Germinal center (tissue), 1 donor: ENCODE measurements at places on chromosomes 7 and 10.

- DNase-seq, result no peak
Observed at GRCh38 chr10:14385596-14386593, 55.2 kb upstream of the FRMD4A start.

DNA sequence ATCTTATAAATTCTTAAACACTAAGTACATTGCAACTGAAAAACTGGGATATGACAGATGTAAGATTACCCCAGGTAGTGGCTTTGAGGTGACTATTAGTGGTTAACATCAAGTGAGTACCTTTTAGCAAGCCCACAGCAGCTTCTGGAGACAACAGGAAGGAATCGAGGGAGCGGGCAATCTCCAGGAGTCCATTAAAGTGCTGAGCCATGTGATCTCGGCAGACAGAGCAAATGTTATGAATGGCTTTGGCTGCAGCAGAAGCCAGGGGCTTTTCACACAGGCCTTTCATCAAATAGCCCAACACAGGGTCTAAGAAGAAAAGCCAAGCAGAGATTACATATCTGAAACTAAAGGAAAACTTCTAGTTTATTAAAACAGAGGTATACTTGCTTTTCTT is 48.9 kb downstream of the IRF5 start:
- DNase-seq, result no peak

DNA sequence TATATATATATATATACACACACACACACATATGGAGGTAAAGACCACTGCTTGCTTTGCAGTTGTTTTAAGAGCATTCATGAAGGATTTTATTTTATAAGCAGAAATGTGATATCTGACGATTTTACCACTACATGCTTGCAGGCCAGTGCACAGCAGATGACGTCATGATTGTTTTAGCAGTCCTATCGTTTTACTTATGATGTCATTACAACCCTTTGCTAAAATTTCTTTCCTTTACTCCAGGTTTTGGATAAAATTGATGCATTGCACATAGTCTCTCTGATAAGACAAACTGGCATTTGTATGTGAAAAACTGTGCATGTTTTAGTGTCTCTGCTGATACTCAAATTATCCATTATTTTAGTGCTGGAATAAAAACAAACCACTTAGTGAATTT is 9.2 kb downstream of the EGFR start:
- DNase-seq, result no peak

DNA sequence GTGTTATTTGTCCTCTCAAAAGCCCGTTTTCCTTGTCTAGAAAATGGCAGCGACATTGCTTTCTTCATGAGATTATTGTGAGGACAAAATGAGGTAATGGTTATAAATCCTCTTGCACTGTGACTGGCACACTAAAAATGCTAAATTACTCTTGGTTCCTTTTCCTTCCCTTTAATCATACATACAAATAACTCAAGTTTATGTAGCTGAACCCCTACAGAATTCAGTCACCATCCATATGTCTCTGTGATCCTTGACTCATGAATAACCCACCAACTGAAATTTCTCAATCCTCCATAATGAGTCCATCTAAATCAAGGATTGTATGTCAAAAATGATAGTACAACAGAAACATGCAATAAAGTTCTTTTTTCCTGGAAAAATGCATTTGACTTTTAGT is 71.3 kb upstream of the VWC2 start:
- no peak for DNase-seq

- no peak for DNase-seq
Observed at GRCh38 chr10:68303849-68304412, 27.9 kb upstream of the HNRNPH3 start.

DNA sequence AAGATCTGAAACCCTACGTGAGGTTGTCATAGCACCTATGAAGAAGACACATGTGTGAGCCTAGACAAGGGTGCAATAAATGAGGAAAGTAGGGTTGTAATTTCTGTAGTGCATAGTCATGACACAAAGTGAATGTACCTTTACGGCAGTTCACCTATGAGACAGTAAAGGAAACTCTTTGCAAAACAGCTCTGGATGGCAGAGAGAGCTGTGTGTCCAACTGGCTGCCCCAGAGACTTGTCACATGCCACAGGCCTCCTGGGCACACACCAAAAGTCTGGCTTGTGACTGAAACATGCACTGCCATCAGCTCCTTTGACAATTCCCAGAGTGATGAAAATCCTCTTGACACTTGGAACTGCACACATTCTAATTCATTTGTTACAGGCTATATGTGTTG is 90.7 kb upstream of the NAMPT start:
- DNase-seq, result no peak

- no peak for DNase-seq
Observed at GRCh38 chr7:17041324-17041723, 159.5 kb upstream of the AGR3 start.

DNA sequence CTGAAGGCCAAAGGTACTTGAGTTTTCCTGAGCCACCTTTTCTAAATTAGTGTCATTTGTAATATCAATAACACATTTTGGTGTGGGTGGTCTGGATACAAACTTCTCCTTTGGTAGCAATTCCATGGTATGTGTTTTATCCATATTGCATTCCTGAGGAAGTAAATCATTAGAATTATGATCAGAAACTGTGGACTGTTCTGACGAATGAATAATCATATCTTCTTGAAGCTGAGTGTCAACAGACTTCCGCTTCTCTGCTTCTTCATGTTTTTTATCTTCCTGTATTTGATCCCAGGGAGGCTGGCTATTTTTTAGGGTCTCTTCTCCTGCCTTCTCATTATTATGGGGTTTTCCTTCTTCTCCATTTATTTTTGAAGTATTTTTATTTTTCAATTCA is 81.4 kb downstream of the NRBF2 start:
- no peak for DNase-seq

DNA sequence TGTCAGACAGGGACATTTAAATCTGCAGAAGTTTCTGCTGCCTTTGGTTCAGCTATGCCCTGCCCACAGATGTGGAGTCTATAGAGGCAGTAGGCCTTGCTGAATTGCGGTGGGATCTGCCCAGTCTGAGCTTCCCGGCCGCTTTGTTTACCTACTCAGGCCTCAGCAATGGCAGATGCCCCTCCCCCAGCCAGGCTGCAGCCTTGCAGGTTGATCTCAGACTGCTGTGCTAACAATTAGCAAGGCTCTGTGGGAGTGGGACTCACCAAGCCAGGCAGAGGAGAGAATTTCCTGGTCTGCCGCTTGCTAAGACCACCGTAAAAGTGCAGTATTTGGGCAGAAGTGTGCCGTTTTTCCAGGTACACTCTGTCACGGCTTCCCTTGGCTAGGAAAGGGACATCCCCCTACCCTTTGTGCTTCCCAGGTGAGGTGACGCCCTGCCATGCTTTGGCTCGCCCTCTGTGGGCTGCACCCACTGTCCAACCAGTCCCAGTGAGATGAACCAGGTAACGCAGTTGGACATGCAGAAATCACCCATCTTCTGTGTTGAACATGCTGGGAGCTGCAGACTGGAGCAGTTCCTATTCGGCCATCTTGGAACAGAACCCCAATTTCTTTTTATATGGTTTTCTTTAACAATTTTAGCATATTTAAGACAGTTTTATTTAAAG is 28.4 kb upstream of the VWDE start:
- no peak for DNase-seq

GRCh38 chr10:12511651-12512050 is 162.3 kb downstream of the CAMK1D start:
- DNase-seq, result no peak
